Stimulated activated CD8-positive, alpha-beta memory T cell treated with anti-CD3 and anti-CD28 coated beads, Interleukin-15, amount 100 ng/mL, for 24 hours (primary cell): ENCODE measurements at places on chromosomes 5 and 9.

GRCh38 chr5:15645381-15646160, 145.6 kb downstream of the FBXL7 start:
- DNase-seq, result no peak

DNA sequence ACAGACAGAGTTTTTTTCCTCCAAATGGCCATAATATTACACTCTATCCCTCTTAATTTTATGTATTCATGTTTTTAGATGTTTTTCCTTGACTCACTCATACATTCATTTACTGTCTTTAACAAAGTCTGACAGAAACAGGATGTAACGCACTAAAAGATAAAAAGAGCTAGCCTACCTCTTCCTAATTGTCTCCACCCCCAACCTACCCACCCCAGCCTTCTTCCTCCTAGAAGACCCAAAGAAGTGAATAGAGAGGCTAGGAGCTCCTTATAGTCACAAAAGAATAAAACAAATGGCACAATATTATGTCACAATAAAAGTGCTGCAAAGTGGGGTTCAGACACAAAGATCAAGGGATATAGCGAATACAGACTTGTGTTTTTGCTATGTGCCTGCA, 719 bp downstream of the NOL8 start:
- no peak for DNase-seq

- no peak for DNase-seq
Measured at GRCh38 chr5:73625944-73626811, at the start of gene ARHGEF28. Gene ARHGEF28 (plus strand): TSS chr5:73626196. CDS start chr5:73684852, 58,656 bp downstream.

- no peak for DNase-seq
Measured at GRCh38 chr5:106019261-106019660, 1651.5 kb downstream of the EFNA5 start.

DNA sequence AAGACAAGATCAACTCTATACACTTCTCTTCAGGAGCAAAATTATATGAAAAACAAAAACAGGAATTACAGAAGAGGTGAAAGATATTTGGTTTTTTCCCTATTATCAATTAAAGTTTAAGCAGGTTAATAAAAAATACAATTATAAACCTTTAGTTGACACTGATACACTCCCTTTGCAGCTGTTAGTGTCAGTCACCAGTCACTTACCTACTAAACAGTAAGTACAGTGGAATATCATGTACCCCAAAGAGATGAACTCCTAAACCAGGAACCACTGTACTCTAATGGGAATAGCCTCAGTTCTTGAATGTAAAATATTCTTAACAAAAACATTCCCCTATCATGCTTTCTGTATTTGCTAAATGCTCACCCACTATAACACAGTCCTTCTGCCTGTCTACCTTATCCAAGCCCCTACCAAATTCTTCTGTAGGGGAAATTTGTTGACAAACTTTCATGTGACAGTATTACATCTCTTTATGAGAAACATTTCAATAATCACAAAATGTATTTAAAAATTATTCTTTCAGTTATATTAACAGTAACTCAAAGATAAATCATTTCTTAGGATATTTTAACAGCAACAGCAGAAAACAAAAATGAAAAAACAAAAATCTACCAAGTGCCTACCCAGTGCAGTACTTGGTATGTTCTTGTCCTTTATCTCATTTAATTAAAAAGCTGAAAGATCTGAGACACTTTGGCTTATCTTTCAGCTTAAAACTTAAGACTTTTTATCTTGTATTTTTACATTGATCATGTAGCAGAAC, 212.8 kb downstream of the MLLT3 start:
- DNase-seq, result no peak

DNA sequence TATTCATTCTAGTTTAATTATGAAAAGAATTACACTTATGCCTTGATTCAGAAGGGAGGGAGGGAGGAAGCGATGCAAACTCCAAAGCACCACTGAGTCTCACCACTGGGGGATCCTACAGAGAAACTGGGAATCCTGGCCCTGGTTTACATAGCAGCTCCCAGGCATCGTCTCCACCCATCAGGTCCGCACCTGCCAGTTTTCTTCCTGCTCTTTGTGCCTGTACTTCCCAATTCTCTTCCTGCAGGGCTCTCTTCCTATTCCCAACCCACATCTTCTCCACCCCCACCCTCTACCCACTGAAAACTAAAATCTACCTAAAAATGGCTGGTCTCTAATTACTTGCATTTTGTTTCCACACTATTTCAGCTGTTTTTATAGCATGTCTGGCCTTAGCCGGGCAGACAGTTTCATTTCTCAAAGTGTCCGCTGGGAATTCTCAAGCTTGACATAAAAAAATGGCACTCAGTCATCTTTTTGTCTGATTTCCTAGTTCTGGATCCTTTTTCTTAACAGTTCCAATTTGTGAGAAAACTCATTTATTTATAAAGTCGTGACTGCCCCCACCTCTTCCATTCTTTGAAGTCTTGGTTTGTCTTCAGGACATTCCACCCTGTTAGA, 1.6 kb upstream of the TNIP1 start:
- no peak for DNase-seq

DNA sequence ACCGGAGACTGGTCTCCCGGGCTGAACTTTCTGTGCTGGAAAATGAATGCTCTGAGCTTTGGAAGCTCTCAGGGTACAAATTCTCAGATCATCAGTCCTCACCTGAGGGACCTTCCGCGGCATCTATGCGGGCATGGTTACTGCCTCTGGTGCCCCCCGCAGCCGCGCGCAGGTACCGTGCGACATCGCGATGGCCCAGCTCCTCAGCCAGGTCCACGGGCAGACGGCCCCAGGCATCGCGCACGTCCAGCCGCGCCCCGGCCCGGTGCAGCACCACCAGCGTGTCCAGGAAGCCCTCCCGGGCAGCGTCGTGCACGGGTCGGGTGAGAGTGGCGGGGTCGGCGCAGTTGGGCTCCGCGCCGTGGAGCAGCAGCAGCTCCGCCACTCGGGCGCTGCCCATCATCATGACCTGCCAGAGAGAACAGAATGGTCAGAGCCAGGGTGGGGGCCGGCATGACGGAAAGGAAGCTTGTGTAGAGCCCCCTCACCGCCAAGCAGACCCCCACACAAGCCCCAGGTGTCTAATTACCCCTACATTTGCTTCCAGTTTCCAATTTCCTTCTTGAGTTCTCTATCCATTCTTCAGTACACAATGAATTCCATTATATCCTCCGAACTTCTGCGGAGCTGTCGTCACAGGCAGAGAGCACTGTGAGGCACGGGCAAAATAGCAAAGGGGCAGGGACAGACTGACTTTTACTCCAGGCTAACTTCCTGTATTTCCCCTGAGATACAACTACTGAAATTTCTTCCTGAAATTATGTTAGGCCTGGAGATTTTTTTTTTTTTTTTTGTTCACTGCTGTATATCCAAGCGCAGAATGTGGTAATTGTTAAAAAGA, 23.2 kb downstream of the CDKN2A start:
- no peak for DNase-seq

DNA sequence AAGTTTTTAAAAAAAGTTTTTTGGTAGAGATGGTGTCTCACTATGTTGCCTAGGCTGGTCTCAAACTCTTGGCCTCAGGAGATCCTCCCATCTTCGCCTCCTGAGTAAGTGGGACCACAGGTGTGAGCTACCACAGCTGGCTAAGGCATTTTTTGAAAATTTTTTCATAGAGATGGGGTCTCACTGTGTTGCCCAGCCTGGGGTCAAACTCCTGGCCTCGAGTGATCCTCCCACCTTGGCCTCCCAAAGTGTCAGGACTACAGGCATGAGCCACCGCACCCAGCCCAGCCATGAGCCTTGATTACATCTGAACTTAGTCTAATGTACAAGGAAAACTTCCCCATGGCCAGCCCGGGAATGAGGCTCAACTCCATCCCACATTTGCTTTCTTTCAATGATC, 77.5 kb upstream of the PCA3 start:
- no peak for DNase-seq

GRCh38 chr5:61186634-61187033, 24.4 kb upstream of the SMIM15 start:
- DNase-seq, result no peak

DNA sequence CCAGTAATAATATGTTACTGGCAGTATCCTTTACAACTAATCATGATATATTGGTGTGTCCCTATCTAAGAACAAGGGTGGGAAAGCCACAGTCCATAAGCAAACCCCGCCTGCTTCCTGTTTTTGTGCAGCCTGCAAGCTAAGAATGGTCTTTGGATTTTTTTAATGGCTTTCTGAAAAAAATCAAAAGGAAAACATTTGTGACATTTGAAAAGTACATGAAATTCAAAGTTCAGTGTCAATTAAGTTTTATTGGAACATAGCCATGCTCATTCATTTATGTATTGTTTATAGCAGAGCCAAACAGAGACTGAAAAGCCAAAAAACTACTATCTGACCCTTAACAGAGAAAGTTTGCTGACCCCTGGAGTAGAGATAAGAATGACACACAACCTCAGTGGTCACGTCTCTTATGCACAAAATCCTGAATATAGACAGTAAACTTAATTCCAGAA, 12.8 kb upstream of the TMEM245 start:
- DNase-seq, result no peak

- DNase-seq, result no peak
Measured at GRCh38 chr5:138853132-138853531, 22.0 kb downstream of the LRRTM2 start.

- DNase-seq, result no peak
Measured at GRCh38 chr5:17406423-17406838, 91.6 kb upstream of the TAF11L2 start.

DNA sequence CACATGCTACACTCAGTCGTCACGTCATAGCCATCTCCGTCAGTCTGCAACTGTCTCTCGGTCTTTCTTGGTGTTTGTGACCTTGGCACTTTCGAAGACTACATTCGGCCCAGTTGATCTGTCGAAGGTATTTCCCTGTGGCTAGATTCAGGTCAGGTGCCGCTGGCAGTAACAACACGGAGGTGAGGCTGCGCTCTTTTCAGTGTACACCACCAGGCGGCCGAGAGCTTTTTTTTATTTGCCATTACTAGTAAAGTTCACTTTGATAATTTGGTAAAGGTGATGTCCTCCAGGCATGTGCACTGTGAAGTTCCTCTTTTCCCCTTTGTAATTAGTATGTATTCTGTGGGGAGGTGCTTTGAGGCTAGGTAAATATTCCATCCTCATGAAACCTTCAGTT, 49.7 kb downstream of the RNF130 start:
- DNase-seq, result no peak

DNA sequence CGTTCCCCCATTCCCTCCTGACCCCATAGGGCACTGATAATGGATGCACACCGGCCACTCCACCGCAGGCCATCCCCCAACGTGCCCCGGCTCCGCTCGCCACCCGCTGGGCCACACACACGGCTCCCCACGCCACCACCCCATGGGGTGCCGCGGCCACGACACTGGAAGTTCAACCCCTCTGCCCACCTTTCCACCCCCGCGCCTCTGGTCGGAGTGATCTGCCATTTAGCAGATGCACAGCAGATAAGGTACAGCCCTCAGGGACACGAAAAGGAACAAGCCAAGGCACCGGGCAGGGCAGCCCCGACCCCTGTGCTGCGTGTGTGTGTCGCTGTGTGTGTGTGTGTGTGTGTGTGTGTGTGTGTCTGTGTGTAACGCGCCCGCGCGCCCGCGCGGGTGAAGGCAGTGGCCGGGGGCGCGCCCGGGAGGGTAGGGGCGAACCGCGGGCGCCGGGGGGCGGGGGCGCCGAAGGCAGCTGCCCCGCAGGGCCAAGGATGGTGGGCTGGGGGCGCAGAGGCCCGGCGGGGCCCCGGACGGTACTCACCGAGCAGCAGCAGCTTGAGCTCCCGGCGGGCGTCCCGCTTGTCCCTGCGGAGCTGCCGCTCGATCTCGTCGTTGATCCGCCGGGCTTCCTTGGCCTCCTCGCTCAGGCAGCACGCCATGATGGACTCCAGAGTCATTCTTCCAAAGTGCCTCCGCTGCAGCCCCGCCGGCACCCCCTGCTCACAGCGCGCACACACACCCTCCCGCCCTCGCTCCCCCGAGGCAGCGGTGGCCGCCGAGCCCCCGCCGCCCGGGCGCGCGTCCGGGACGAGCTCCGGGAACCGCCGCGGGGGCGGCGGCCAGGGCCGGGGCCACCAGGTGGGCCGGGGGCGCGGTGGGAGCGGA, 813 bp downstream of the GNAQ start:
- peak; percentile 26 for DNase-seq

DNA sequence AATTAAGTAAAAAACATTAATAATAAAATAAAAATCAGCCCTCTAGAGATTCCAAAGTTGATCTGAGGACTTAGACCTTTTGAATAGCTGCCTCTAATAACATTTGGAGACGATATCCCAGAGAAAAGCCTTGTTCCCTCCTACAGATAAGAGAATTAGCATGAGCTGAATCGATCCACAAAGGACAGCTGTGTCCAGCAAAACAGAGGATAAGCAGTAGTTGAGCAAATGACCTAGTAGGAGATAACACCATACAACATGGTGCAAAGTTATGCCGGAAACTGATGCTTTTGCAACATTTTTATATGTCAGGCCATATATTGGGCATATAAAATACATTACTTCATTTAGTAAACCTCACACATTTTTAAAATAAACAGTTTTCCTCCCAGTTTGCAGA, 212.2 kb upstream of the PRR16 start:
- DNase-seq, result no peak

DNA sequence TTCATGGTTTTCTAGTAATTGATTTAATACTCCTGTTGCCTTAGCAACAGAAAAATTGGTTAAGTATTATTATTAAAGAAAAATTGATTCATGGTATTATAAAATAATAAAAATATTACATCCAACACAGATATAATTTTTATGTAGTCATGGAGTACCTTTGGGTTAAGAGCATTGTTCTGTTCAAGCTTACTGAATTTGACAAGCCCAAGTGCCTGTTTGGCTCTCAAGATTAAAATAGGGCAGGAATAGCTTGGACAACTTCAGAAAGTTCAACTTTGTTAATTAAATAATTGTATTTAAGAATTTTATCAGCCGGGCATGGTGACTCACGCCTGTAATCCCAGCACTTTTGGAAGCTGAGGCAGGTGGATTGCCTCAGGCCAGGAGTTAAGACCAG, 82.0 kb downstream of the NIPBL start:
- no peak for DNase-seq

DNA sequence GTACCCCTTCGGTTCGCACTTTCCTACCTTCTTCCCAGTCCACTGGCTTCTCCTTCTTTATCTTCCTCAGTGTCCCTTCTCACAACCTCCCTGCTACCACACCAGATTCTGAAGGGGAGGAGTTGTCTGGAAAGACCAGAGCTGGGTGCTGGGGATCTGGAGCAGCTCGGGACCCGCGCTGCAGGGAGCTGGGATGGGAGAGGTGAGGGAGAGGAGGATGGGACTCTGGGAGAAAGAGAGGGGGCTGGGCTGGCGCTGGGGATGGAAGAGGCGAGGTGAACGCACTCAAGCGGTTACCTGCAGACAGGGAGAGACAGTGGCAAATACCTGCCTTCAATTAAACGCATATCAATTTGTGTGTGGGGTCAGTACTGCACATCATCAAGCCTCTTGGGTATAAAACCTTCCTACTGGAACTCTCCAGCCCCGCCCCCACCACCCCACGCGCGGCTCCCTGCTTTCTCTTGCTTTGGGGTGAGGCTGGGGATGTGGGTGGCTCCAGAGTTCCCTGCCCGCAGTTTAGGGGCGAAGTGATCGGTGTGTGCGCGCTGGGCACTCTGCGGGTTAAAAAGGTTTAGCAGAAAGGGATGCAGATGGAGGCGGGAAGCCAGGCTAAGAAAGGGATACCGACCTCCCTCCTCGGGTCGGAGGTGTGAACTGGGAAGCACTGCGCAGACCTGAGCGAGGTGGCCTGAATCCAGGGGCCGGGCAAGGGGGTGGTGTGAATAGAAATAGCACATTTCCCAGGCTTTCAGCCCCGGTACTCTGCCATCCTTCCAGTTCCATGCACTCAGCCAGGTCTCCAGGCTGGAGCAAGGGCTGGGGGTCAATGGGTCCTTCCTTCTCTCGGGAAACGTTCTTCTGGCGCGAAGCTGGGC, 977 bp upstream of the PAM start:
- DNase-seq, result no peak

- DNase-seq, result no peak
Measured at GRCh38 chr9:132166599-132166998, 4.7 kb downstream of the NTNG2 start.
